ENCODE measurements at places on chromosomes 3 and 15. TPM values are rescaled to one million over a fixed set of nuclear protein-coding genes. Genes with fewer than 3 reads are reported as not detected.

The SLC6A11 gene
- total RNA-seq = 0.88 TPM

The GOLGA8Q gene
- not detected for total RNA-seq

- H3K36me3 ChIP-seq = no peaks in the 10 kb centered on the region
- H3K27ac ChIP-seq = no peak overlapping the region
- no peak for DNase-seq
Observed at GRCh38 chr3:115169808-115170207, 22.7 kb upstream of the ZBTB20 start.

The PYGO1 gene
- 1.1 TPM for total RNA-seq

GRCh38 chr15:75920079-75920478, 16.4 kb downstream of the FBXO22 start:
- no peak overlapping the region for H3K4me3 ChIP-seq
- no peaks in the 10 kb centered on the region for H3K27me3 ChIP-seq
- peaks cover 26% of the 10 kb centered on the region for H3K36me3 ChIP-seq
- H3K27ac ChIP-seq = no peak overlapping the region
- no peak for DNase-seq
- no peaks in the 10 kb centered on the region for H3K4me1 ChIP-seq

The RHCG gene
- total RNA-seq = not detected

DNA sequence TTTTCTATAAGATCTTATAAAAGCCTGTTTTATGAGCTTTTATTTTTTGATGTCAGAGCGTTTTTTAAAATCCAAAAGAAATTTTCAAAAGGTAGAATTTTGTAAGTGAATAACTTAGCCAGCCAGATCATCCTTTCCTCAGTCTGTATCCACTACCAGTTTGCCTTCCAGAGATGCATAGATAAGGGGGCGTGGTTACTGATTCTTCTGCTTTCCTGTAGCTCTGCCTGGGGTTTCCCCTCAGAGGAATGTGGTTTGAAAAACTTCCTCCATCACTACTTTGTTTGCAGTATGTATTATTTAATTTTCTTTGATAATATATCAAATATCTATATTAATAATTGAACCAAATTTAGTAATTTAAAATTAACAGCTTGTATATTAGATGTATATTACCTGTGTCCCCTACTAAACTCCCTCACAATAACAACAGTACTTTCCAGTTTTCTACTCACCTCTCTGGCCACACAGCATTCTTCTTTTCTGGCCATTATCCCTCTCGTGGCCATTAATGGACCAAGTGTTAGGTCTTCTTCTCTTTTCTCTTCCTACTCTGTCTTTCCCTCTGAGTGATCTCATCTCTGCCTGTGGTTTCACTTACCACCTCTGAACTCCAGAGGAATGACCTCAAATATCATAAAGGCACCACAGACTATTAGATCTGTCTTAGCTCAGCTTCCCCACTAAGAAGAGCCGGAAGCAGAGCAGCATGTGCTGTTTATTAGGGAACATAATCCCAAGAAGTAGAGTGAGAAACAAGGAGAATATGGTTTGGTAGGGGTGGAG, 239.7 kb downstream of the UBE2E2 start:
- H3K36me3 ChIP-seq = no peaks in the 10 kb centered on the region
- no peaks in the 10 kb centered on the region for H3K27me3 ChIP-seq

DNA sequence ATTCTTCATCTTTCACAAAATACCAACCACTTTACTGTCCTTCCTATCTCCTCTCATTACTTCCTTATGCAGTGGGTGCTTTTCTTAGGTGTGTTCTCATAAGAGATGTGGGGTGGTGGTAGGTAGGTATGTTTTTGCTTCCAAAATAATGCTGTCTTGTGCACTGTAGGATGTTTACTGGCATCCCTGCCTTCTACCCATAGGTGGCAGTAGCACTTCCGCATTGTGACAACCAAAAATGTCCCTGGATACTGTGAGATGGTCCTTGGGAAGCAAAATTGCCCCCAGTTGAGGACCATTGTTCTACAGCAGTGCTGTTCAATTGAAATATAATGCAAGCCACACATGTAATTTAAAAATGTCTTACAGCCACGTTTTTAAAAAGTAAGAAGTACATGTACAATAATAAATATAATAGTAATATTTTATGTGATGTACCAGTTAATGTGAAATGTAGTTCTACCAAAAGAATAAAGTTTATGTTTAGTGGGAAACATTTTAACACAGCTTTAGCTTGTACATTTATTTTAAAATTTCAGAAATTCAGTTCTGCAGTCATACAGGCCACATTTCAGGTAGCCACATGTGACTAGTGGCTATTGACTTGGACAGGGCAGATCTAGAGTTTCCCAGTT, 75.2 kb downstream of the NEO1 start:
- no peaks in the 10 kb centered on the region for H3K27me3 ChIP-seq
- no peak for DNase-seq
- H3K27ac ChIP-seq = no peak overlapping the region
- H3K4me1 ChIP-seq = no peaks in the 10 kb centered on the region

The CHRD gene
- total RNA-seq = 0.63 TPM

DNA sequence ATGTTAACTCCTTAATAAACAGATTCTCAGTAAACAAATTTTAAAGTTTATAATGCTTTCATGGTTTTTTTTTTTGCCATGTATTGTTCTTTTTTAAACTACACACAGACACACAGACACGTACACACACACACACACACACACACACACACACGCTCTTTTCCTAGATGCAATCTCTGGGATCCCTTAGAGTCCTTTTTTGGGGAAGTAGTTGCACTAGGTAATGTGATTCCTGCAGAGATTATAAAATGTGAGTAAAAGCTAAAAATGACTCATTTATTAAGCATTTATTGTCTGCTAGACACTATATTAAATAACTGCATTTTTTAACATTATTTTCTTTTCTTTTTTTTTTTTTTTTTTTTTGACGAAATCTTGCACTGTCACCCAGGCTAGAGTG, 19.9 kb downstream of the NDUFB5 start:
- H3K4me1 ChIP-seq = no peaks in the 10 kb centered on the region
- H3K4me3 ChIP-seq = no peak overlapping the region
- H3K27me3 ChIP-seq = no peaks in the 10 kb centered on the region
- no peak for DNase-seq
- no peak overlapping the region for H3K27ac ChIP-seq
- peaks cover 5% of the 10 kb centered on the region for H3K36me3 ChIP-seq

The GOLIM4 gene
- 29.7 TPM for total RNA-seq

The NOX5 gene
- total RNA-seq = not detected

GRCh38 chr15:50886611-50887345, 21.7 kb upstream of the AP4E1 start:
- no peaks in the 10 kb centered on the region for H3K27me3 ChIP-seq
- no peaks in the 10 kb centered on the region for H3K36me3 ChIP-seq
- H3K4me3 ChIP-seq = no peak overlapping the region
- H3K4me1 ChIP-seq = no peaks in the 10 kb centered on the region
- no peak for DNase-seq

DNA sequence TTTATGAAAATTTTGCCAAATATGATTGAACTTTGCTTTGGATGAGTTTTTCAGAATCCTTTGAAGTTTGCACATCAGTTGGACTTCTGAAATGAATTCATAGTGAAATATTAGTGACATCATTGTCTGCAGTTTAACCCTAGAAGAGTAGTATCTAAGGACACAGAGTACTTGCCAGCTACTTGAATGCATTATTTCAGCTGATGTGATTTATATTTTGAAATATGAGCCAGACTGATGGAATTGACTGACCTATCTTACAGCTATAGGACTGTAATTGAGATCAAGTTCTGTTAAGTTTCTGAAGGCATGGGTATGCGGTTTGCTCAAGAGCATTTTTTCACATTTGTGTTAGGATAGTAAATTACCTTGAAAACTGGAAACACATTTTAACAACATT, 51.2 kb downstream of the LYSMD4 start:
- no peak overlapping the region for H3K27ac ChIP-seq
- peaks cover 3% of the 10 kb centered on the region for H3K36me3 ChIP-seq
- H3K4me1 ChIP-seq = no peaks in the 10 kb centered on the region
- H3K27me3 ChIP-seq = no peaks in the 10 kb centered on the region
- no peak overlapping the region for H3K4me3 ChIP-seq

- H3K36me3 ChIP-seq = peaks cover 33% of the 10 kb centered on the region
- H3K4me1 ChIP-seq = peaks cover 32% of the 10 kb centered on the region
- no peak overlapping the region for H3K4me3 ChIP-seq
- no peak overlapping the region for H3K27ac ChIP-seq
- no peak for DNase-seq
Observed at GRCh38 chr3:51388286-51389029, 2.6 kb upstream of the RBM15B start.

DNA sequence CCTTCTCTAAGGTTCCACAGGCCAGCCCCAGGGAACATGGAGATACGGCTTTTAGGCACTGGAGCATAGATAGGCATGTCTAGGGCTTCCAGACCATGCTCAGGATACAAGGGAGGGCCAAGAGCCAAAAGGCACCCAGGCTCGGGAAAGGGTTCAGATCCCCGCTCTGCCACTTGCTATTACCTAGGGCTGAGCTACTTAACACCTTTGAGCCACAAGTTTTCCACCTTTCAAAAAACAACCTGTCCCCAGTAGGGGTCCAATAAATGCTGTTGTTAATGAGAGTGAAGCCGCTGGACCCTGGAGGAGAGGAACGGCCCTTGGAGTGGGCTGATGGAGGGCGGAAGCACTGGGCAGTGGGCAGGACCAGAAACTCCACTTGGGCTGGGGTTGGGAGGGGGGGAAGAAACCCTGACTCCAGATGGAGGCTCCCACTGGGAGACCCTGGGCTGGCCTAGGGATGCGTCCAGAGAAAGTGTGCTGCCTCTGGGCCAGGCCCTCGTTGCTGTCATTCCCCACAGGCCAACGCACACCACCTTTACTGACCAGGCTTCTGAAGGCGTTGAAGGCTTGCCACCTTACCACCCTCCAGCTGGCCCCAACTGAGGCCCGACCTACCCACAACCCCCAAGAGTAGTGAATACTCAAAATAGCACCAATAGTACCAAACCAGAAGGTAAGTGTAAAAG, 8.6 kb upstream of the ITPKA start:
- H3K36me3 ChIP-seq = peaks cover 23% of the 10 kb centered on the region
- H3K4me3 ChIP-seq = no peak overlapping the region
- DNase-seq = no peak
- no peaks in the 10 kb centered on the region for H3K4me1 ChIP-seq
- H3K27me3 ChIP-seq = no peaks in the 10 kb centered on the region

DNA sequence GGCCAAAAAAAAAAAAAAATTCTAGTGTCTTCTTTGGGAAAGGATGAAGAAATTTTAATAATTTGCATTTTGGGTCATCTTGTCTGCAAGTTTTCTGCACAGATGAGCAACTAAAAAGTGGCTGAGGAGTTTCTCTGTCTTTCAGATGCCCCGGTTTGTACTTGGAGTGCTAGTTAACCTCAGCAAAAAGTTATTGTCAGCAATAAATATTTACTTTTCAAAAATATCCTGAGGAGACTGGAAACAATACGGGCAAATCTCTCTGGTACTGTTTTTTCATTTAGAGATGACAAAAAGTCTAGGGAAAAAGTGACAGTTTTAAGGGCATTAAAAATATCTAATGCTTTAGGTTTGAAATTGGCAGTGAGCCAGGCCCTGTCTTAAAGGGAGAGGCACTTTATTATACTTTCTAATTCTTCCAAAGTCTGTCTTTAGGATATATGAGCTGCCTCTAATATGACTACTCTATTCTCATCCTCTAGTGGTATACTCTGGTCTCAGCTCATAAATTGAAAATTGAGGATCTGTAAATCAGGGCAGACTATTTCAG, 436.0 kb upstream of the NR2F2 start:
- no peaks in the 10 kb centered on the region for H3K4me1 ChIP-seq
- H3K4me3 ChIP-seq = no peak overlapping the region
- H3K27me3 ChIP-seq = no peaks in the 10 kb centered on the region
- H3K36me3 ChIP-seq = no peaks in the 10 kb centered on the region

DNA sequence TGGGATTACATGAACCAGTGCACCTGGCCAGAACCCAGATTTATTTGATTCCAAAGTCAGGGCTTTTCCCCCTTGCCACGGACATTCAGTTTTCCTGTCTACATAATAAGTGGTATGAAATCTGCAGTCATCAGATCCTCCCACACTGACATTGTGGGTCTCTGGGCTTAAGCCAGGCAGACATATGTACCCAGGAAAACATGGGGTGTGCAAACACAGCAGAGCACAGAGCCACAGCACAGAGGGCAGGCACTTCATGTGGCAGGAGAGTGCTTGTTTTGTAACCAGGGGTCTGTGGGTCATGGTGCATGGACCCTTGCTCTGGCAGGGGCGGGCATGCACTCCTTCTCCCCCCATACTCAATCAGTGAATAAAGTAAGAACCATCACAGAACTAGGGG, 6.1 kb upstream of the ABTB1 start:
- no peak for DNase-seq
- no peaks in the 10 kb centered on the region for H3K4me1 ChIP-seq
- no peak overlapping the region for H3K4me3 ChIP-seq
- H3K36me3 ChIP-seq = peaks cover 3% of the 10 kb centered on the region

- DNase-seq = no peak
- no peak overlapping the region for H3K4me3 ChIP-seq
- no peaks in the 10 kb centered on the region for H3K4me1 ChIP-seq
- H3K27me3 ChIP-seq = no peaks in the 10 kb centered on the region
Observed at GRCh38 chr3:88509582-88509981, 359.8 kb downstream of the C3orf38 start.

The BLM gene
- 45.6 TPM for total RNA-seq

The HIGD2B gene
- total RNA-seq = not detected

The LHFPL4 gene
- 20.9 TPM for total RNA-seq

DNA sequence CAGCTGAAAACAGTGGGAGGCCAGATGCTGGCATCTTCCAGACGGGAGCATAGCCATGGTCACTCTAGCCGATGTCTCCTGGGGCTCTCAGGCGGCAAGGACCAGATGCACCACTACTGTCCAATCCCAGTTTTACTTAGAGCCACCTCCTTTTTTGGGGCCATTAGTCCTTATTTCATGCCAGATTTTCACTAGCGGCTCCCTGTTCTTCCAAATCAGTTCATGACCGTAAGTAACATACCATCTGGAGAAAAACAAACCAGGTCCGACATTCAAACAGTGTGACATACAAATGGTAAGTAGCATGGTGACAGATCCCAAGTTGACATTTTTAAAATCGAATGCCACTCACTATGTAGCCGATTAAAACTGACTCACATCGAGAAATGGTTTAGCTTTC, 4.1 kb upstream of the MAP6D1 start:
- no peak overlapping the region for H3K4me3 ChIP-seq
- no peak for DNase-seq
- H3K4me1 ChIP-seq = no peaks in the 10 kb centered on the region
- no peaks in the 10 kb centered on the region for H3K27me3 ChIP-seq
- H3K36me3 ChIP-seq = peaks cover 2% of the 10 kb centered on the region
- no peak overlapping the region for H3K27ac ChIP-seq

DNA sequence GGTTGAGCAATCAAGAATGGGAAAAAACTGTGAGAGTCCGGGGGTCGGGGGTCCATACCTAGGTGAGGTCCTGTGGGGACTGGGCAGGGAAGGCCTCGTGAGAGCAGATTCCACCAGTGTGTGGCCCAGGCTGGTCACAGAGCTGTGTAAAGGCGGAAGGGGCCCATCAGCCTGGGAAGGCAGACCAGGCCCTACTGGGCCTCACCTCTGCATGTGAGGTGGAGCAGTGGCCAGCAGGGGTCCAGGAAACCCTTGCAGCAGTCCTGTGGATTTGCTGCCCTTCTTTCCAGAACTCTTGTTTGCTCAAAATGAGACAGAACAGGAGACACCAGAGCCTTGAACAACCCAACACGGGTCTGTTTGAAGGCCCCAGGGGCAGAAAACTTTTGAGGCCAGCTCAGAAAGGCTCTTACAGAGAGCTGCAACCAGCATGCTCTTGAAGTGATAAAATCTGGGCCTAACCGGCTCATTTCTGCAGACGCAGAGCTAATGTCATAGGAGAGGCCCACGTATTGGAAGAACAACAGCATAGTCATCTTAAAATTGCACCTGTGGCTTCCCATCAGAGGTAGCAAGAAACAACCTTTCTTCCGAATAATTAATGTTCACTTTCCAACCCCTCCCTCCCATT, 30.3 kb upstream of the HHATL start:
- no peaks in the 10 kb centered on the region for H3K36me3 ChIP-seq
- H3K4me1 ChIP-seq = no peaks in the 10 kb centered on the region
- H3K4me3 ChIP-seq = no peak overlapping the region
- H3K27ac ChIP-seq = no peak overlapping the region
